Adrenal gland (tissue), 19 donors: ENCODE measurements at places on chromosomes 11 and 22.

- DNase-seq = no peak
Observed at GRCh38 chr11:120649316-120649715, 137.8 kb downstream of the GRIK4 start.

DNA sequence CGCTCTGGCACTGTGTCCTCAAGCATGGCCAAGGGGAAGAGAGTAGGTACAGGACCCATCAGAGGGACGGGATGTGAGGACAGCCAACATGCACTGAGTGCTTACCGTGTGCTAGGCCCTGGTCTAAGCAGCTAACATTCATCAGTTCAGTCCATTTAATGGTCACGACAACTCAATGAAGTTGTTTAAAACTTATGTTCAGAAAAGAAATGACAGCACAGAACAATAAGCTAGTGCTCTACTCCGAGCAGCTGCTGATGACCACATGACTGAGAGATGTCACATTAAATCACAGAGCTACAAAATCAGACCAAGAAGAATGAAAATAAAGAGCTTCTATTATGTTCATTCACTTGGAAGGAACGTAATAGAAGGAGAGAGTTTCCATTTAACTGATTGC is 26.3 kb downstream of the PRDM10 start:
- DNase-seq = no peak

DNA sequence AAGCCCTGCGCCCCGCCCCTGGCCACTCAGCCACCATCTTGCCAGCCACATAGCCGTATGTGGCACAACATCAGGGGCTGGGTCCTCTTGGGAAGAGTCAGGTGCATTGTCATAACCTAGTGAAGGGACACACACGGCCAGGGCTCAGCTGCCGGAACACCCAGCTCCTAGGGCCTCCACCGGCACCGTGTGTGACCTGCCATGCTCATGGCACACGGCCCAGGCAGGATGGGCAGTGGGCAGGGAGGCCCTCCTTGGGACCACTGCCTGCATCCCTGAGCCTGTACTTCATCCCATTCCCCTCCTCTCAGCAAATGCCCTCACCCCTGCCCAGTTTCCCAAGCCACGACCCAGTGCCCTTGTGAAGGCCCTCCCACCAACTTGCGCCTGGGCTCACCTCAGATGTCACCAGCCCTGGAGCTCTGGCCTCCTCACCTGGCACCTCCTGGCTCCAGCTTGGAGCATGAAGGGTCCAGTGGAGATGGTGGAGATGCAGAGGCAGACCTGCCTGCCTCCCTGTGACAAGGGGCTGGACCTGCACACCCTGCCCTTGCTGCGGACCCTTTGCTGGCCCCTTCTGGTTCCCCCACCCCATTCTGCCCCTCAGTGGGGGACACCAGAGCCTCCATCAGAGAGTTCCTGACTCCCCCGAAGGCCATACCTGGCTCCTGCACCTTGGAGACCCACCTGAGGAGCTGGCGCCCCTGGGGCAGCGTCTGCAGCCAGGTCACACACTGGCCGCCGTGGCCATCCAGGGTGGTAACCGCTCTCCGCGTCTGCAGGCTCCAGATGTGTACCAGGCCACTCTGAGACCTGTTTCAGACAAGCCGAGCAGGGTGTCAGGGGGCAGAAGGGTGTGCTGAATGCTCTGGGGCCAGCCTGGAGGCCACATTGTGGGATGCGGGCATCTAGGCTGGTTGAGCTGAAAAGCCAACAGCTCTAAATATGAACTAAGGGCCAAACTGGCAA is 34.5 kb downstream of the GNB1L start:
- DNase-seq = no peak

DNA sequence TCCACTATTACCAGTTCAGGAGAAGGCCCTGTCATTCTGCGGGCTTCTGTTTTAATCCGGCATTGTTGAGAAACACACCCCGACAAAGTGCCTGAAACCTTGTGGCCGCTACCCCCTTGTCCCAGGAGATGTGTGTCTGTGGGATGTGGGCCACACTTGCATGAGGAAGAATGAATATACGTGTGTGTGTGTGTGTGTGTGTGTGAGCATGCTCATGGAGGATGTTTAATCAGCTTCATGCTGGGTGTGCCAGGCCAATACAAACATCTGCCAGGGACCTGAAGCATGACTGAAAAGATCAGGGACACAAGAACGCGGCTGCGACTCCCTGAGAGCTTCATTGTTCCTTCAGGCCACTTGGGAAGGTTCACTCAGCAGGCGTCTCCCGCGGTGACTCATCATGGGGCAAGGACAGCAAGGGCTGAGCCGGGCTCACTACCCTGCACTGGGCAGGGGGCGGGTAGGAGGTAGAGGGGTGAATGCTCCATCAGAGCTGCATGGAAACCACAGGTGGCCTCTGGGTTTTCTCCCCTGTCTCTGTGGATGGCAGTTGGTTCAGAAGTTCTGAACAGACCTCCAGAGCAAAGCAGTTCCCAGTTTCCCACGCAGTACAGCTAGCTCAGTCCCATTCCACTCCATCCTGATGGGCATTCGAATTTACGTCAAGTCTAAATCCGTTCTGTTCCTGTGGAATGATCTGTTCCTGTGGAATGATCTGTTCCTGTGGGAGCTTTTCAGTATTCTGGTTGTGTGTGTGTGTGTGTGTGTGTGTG is 7.0 kb upstream of the MALAT1 start:
- DNase-seq = peak; percentile 94

DNA sequence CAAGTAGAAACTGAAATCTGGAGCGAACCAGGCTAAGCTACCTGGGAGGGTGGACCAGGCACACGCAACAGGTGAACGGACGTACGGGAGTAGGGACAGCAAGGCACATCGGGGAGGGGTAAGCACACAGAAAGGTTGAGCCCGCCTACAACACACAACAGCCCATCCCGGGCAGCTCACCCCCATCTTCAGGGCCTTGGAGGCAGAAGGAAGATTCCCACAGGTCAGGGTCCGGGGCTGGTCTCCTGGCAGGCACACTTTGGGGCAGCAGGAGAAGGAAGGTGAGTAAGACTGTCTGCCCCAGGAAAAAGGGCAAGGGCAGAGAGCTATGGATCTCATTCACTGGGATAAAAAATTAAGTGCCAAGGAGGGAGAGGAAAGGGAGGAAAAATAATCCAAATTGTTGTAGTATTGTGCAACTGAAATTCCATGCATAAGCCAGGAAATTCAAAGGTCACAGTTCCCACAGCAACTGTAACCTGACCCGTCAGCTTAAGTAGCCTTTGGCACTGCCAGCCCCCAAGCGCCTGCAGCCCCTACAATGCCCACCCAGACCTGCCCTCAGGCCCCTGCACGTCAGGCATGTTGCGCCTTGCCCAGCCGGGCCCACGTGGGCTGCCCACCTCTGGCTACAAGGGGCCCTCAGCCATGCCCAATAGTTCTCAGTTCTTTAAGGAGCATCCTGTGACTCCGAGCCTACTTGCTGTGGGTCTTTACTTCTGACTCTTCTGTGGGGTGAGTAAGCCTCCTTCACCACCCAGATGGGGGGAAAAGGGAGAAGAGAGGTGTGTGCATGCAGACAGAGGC is 51.8 kb downstream of the MICAL3 start:
- peak; percentile 58 for DNase-seq

GRCh38 chr11:6357222-6357621 is 33.1 kb upstream of the SMPD1 start:
- DNase-seq = peak; percentile 46

GRCh38 chr11:134343646-134344045 is 11.9 kb downstream of the GLB1L2 start:
- no peak for DNase-seq

DNA sequence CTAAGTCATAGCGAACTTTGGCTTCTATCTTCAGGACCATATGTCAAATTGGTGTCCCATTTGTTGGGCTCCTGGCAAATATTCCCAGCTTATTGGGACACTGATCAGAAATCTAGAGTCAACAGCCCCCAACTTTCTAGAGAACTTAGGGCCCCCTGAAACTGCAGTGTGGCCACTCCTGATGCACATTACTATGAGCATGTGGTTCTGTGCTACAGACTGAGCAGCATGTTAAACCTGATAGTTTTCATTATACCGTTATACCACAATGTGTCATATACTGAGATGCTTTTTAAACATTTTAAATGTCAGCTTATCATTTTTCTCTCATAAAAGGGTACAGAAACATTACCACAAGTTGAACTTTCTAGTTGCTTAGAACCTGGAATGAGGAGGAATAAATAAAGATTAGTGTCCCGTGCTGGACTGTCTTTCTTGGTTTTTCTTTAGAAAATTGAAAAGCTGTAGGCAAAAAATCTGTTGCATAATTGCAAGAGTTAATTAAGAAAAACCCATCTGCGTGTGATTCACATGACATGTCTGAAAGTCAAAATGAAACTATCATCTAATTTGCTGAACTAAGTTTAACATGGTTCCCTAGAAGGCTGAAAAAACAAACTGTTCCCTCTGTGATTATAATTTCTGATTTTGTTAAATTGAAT is 16.4 kb upstream of the CTSC start:
- DNase-seq = no peak

GRCh38 chr11:794766-795633 is 3.1 kb downstream of the SLC25A22 start:
- DNase-seq = no peak

GRCh38 chr11:104402812-104403521 is 239.0 kb upstream of the PDGFD start:
- no peak for DNase-seq

DNA sequence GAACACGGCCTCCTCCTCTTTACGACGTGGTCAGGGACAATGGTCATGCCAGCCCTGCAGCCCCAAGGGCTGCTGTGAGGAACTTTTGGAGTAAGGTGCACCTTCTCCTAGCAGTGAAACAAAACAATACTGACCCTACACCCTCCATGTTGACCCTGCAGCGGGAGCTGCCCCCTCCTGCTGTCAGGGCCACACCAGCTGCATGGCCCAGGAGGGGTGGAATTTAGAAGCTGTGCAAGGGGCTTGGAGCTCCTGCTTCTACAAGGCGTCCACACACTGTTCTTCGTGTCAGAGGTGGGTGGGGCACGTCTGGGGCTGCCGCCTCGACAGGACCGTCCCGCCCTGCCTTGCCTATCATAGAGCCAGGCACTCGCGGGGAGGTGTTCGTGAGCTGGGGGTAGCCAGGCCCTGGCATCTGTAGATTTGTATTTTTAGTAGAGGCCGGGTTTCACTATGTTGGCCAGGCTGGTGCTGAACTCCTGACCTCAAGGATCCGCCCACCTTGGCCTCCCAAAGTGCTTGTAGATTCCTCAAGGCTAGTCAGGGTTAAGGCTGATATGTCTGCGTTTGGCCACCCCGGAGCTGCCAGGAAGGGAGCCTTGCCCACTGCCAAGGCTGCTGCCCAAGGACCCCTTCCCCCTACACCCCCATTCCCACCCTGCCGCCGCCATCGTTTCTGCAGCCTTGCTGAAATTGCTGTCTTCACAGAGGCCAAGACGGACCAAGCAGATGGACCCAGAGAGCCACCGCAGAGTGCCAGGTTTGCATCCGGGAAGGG is 15.9 kb downstream of the INCENP start:
- DNase-seq = no peak

GRCh38 chr22:46934746-46935491 is 172.5 kb downstream of the TBC1D22A start:
- DNase-seq = peak; percentile 73

- peak; percentile 86 for DNase-seq
Observed at GRCh38 chr22:46547883-46548244, 10.4 kb upstream of the CELSR1 start.

GRCh38 chr22:28148816-28149465 is 229.9 kb upstream of the PITPNB start:
- no peak for DNase-seq

- no peak for DNase-seq
Observed at GRCh38 chr11:71178076-71178475, 74.3 kb downstream of the SHANK2 start.

- DNase-seq = peak; percentile 75
Observed at GRCh38 chr22:48492366-48493320, 1335.0 kb downstream of the BRD1 start.
